ENCODE measurements at places on chromosomes 11 and 22.

- no peak for DNase-seq
Observed at GRCh38 chr22:43449205-43449830, 37.5 kb downstream of the MPPED1 start.

DNA sequence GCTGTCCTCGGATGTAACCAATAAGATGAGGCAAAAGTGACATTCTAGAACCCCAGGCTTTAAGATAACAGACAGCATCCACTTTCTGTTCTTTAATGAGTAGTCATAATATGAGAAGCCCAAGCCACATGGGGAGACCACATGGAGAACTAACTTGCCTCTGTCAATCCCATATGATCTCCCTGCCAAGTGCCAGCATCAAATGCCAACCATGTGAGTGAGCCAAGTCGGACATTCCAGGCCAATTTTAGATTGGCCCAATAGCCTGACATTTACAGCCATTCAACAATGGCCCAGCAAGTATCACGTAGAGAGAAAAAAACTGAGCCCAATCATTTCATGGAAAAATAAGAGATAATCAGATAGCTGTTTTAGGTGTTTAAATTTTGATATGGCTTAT lies 2048.3 kb upstream of the RAG2 start:
- no peak for DNase-seq

GRCh38 chr11:121426476-121427399 lies 25.4 kb upstream of the SORL1 start:
- DNase-seq, result no peak

DNA sequence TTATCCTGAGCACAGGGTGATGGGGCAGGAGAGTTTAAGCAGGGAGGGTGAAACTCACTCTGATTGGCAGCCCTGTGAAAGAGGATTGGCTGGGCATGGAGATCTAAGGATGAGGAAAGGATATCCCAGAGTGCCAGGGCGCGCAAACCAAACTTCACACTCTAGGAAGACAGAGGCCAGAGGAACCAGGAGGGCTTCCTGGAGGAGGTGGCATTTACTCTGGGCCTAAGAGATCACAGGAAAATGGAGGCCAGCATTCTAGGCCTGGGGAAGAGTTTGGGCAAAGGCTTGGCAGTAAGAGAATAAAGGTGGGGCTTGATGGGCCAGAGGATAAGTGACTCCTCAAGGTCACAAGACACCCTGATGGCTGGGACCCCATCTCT lies 377 bp upstream of the NCF4 start:
- DNase-seq, result no peak

DNA sequence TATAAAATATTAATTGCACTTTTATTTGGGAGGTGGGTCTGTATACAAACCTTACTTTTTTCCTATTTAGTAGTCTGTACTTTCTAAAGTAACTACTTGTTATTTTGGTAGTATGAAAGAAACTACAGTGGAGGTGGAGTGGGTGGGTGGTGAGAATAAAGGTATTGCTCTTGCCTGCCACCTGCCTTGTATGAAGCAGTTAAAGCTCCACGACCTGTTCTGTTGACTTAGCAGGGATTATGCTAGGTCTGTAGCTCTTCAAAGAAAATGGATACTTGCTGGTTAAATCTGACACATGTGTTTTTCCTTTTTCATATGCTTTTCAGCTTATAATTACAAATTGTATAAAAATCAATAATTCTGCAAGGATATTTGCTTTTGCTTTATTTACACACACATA lies 111.9 kb downstream of the EHF start:
- DNase-seq, result no peak

- no peak for DNase-seq
Observed at GRCh38 chr11:12567746-12568460, 106.3 kb upstream of the TEAD1 start.

DNA sequence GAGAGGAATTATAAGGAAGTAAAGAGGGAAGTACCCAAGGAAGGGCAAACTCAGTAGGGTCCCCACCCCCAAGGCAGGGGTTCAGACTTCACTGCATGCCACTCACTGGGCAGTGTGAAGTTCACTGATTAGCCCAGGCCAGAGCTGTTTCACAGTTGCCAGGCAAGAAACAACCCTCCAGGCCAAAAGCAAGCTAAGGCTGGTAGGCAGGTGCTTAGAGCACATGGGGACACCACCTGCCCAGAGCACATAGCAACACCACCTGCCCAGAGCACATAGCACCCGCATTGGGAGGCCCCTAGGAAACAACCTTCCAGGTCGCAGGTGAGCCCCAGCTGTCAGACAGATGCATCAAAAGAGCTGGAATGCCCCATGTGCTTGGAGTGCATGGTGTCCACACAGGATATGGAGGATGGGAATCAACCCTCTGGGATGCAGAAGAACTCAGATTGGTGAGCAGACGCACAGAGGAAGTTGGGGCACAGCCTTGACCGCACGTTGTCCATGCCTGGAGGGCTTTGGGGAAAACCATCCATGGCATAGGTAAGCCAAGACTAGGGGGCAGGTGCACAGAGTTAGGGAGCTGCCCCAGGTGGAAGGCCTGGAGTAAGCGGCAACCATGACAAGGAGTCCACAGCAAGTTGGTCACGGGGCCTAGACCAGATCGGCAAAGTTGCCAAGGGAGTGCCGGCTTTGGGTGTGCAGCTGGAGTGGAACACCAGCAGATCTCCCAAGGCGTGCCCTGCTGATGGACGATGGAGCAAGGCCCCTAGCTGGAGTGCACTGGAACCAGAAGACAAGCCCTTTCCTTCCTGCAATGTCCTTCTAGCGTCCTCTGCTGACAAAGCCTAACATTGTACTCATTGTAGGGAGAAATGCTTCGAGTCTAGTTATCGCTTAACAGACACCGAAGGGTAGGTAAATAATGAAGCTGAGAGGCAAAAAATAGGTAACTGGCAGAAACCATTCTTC lies 7.8 kb upstream of the TMEM216 start:
- DNase-seq, result no peak

GRCh38 chr11:86706338-86707131 lies 34.1 kb upstream of the ME3 start:
- DNase-seq, result no peak

DNA sequence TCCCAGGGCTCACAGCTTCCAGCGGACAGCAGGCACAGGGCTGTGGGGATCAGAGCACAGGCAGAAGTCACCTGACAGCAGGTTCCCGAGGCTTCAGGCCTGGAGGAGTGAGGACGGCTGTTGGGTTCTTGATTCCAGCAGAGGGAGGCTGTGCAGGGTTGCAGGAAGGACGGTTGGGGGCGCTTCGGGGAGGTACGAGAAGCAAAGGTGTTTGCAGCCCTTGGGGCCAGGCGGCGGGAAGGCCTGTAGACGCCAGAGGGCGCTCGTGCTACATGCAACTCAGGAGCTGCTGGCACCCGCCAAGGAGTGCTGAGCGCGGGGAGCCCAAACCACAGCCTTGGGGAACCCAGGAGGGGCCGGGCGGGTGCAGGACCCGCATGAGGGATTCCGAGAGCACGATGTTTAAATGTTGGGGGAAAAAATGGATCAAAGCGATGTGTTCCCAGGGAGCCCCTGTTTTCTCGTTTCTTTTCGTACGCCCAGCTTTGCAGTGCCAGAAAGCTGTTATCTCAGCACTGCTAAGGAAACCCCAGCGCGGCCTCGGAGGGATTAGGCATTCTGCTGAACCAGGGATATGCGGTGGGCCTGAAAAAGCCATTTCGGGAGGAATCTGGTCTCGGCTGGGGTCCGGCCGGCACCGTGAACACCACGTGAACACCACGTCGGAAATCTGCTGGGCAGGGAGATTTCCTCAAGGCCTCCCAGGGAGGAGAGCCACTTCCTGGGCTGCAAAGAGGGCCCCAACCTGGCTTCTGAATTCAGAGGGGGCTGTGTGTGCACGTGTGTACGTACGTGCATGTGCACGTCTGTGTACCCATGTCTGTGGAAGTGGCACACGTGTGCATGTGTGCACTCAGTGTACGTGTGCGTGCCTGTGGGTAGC lies 88.1 kb downstream of the KCNQ1 start:
- peak; percentile 95 for DNase-seq

- DNase-seq, result no peak
Observed at GRCh38 chr11:130775306-130776060, 140.8 kb downstream of the SNX19 start.

GRCh38 chr11:115869131-115869530 lies 364.9 kb upstream of the CADM1 start:
- DNase-seq, result no peak

DNA sequence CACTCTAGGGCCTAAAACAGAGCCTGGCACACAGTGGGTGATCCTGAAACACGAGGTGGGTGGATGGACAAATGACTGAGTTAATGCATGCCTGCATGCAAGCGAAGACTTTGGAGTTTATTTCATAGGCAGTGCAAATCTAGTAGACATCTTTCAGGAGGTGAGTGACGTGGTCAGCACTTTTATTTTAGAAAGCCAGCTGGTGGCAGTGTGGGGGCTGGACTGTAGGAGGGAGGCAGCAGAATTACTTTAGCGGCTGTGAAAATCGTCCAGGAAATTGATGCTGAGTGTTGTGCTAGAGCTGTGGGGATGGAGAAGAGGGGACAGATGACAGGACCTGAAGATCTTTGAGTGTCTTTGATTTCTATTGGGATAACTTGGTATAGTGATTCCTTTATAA lies 47.1 kb downstream of the BMAL1 start:
- DNase-seq, result no peak

- no peak for DNase-seq
Observed at GRCh38 chr11:125408311-125408711, 87.8 kb downstream of the FEZ1 start.
